ENCODE measurements at places on chromosomes 5 and 9. TPM values are rescaled to one million over a fixed set of nuclear protein-coding genes. Genes with fewer than 3 reads are reported as not detected.

GRCh38 chr9:97478301-97478981 lies 23.0 kb upstream of the TMOD1 start:
- DNase-seq, result no peak

DNA sequence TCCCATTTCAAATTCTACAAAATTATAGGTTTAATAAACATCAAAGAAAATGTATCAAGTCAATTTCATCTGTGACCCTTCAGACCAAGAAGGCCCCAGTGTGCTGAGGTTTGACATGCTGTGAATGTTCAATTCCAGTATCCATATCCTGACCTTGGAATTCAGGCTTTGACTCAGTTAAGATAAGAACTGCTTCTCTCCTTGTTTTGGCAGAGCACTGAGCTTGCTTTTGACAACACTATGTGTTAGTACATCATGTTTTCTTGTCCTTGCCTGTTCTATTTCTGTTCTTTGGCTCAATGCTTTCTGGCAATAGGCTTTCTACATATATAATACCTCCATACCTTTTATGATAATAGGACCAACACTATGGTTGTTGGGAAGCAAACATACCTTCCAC lies 105.6 kb downstream of the PLCXD3 start:
- no peak for DNase-seq

SPIN1 gene
- 37.7 TPM for total RNA-seq

GNA14 gene
- not detected for total RNA-seq

MAML1 gene
- 24.1 TPM for total RNA-seq

DNA sequence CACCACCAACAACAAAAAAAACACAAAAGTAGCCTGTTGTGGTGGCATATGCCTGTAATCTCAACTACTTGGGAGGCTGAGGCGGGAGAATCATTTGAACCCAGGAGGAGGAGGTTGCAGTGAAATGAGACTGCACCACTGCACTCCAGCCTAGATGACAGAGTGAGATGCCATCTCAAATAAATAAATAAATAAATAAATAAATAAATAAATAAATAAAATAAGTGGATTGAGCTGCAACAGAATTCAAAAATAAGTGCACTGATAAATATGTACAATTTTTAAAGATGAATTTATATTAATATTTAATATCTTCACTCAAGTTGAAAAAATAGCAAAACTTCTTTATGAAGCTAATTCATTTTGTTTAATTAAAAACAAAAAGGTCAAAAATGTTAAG lies 259.6 kb downstream of the IRX2 start:
- DNase-seq, result no peak

ARHGEF37 gene
- 1.4 TPM for total RNA-seq

OR1N2 gene
- total RNA-seq, result not detected

- peak; percentile 36 for DNase-seq
Measured at GRCh38 chr9:98108531-98109031, 10.4 kb downstream of the TRIM14 start.

GRCh38 chr9:97437051-97437600 lies 25.2 kb downstream of the TDRD7 start:
- DNase-seq, result no peak

DNA sequence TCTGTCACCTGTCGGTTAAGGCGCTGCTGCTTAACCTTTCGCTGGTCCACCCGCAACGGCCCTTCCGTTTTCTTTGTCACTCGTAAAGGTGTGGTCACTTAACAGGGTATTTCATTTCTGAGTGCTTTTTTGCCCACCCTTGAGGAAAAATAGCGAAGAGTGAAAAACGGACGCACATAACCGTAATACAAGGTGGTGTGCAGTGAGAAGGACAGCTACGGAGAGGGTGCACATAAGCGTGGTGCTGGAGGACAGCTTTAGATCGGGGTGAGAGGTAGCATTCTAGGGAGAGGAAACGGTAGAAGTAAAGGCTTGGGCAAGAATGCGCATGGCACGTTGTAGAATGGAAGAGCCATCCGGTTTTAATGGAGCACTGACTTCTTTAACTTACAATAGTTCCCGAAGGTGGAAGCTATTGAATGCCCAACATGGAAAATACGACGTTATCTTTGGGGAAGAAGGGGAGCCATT lies 761 bp downstream of the CCT5 start:
- DNase-seq, result peak; percentile 16

ASB6 gene
- total RNA-seq, result 24.9 TPM

DNA sequence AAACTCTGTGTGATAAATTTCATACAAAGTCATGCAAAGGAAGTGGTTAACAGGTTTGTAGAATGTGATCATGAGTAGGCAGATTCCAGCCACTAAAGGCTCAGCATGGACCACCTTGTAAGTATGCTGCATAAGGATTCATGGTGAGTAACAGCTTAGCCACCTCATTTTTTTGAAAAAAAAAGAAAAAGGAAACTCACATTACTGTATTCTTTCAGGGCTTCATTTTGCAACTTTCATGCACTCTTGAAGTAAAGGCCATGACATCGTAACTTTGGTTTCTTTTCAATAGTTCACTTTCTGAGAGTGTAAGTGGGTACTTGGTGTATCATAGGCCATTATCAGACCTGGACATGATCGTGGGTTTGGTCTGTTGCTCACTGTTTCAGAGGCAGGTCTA lies 175.1 kb downstream of the PCSK1 start:
- no peak for DNase-seq

GRM6 gene
- not detected for total RNA-seq

SPATA24 gene
- total RNA-seq, result 4.0 TPM

COMMD10 gene
- 12.7 TPM for total RNA-seq

GRCh38 chr5:172707285-172708182 lies 63.5 kb downstream of the DUSP1 start:
- no peak for DNase-seq

GRCh38 chr9:95753762-95754465 lies 121.6 kb upstream of the ERCC6L2 start:
- no peak for DNase-seq

DNA sequence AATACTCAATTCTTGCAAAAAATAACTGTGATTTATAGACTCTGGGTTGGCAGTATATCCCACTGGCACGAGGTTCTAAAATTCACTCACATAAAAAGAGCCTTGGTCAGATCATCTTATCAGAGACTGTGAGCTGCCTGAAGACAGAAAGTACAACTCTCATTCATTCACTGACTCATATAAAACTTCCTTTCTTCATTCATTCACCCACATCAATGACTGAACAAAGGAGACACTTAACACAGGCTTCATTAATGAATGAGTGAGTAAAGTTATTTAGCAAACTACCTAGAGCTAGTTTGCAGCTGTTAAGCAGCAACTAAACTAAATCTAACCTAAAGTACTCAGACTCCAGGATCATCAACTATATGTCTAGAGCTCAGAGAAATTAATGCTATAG lies 214.7 kb downstream of the DENND1A start:
- no peak for DNase-seq

DIMT1 gene
- total RNA-seq, result 62.5 TPM

FBLL1 gene
- not detected for total RNA-seq

ZNF354B gene
- 11.0 TPM for total RNA-seq

GRCh38 chr5:145703856-145704255 lies 131.3 kb downstream of the PRELID2 start:
- DNase-seq, result no peak

FSTL4 gene
- total RNA-seq, result 0.10 TPM

SLC6A3 gene
- total RNA-seq, result not detected

DNA sequence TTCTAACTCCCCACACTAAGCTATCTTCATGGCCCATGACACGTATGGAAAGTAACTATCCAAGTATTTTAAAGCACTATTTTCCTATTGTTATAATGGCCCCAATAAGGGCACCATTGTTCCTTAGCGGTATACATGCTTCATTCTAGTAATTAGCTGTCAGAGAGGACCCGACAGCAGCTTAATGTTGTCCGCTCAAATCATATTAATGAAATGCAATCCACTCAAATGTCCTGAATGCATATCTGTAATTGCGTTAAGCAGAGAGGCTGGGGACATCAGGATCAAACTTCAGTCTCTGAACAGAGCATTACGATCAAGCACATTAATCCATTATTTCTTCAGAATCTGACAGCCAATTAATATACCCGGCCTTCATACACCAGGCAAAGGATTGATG lies 139.7 kb downstream of the CRB2 start:
- no peak for DNase-seq

NDST1 gene
- total RNA-seq, result 7.3 TPM

DNA sequence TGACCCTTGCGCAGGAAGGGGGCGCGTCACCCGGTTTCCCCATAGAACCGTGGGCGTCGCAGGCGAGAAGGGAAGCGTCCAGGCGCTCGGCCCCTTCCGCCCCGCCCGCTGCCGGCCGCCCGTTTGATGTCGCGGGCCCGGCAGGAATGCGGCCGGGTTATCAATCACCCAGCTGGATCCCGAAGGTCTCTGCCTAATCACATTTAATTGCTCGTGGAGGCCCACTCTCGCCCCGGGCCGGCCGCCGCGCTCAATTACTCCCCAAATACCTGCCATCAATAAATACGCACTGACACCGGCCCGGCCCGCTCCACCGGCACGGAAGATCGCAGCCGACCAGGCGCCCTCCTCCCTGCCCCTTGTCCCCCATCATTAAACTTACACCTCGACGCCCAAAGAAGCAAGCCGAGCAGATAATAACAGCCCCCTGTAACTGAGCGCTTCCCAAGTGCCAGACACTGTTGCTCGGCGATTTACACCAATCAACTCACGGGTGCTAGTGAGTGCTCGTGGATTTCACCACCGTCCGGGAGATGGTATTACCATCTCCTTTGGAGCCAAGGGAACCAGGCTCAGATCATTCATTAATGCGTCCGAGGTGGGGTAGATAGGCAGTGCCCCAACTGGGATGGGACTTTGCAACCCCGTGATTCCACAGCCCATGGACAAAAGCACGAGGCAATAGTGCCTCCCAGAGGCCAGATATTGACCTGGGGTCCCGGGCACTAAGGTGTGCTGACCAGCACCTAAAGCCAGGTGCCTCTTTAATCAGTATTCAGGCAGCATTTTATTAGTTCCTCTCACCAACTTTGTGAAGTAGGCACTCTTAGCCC lies 11.3 kb downstream of the MSX2 start:
- no peak for DNase-seq

SIT1 gene
- 69.4 TPM for total RNA-seq

SH2D3C gene
- total RNA-seq, result 20.4 TPM

AGXT2 gene
- not detected for total RNA-seq

GABRA1 gene
- total RNA-seq, result not detected

- no peak for DNase-seq
Measured at GRCh38 chr5:140324041-140324600, 21.2 kb upstream of the PFDN1 start.

IQGAP2 gene
- 30.6 TPM for total RNA-seq

GRCh38 chr9:121138561-121138960 lies 63.1 kb downstream of the RAB14 start:
- no peak for DNase-seq

- no peak for DNase-seq
Measured at GRCh38 chr5:78275998-78276543, 18.4 kb downstream of the AP3B1 start.

SLC46A2 gene
- not detected for total RNA-seq

All from activated naive CD8-positive, alpha-beta T cell treated with anti-CD3 and anti-CD28 coated beads for 36 hours (primary cell).